T-cell (primary cell): ENCODE measurements at places on chromosomes 11 and 22. TPM values are rescaled to one million over a fixed set of nuclear protein-coding genes. Genes with fewer than 3 reads are reported as not detected.

GRCh38 chr11:10158461-10158860, 135.6 kb downstream of the SBF2 start:
- no peak overlapping the region for H3K4me3 ChIP-seq
- H3K27ac ChIP-seq = no peak overlapping the region
- H3K27me3 ChIP-seq = no peaks in the 10 kb centered on the region
- H3K4me1 ChIP-seq = no peaks in the 10 kb centered on the region
- no peak for DNase-seq

GRCh38 chr11:31974366-31975136, 116.3 kb upstream of the RCN1 start:
- H3K4me3 ChIP-seq = no peak overlapping the region
- H3K27me3 ChIP-seq = peaks cover 7% of the 10 kb centered on the region
- DNase-seq = no peak
- H3K36me3 ChIP-seq = no peaks in the 10 kb centered on the region

GRCh38 chr22:36433318-36434231, 45.8 kb upstream of the MYH9 start:
- H3K27me3 ChIP-seq = no peaks in the 10 kb centered on the region
- H3K4me3 ChIP-seq = no peak overlapping the region
- DNase-seq = no peak
- no peaks in the 10 kb centered on the region for H3K36me3 ChIP-seq
- H3K27ac ChIP-seq = no peak overlapping the region

GRCh38 chr22:23200898-23201297, 20.6 kb downstream of the BCR start:
- H3K4me1 ChIP-seq = peaks cover 41% of the 10 kb centered on the region
- DNase-seq = no peak
- no peak overlapping the region for H3K27ac ChIP-seq
- H3K4me3 ChIP-seq = no peak overlapping the region
- H3K36me3 ChIP-seq = no peaks in the 10 kb centered on the region

Gene LRRC55
- not detected for total RNA-seq
